KBM-7 (cell line): ENCODE measurements at places on chromosomes 11 and 22.

DNA sequence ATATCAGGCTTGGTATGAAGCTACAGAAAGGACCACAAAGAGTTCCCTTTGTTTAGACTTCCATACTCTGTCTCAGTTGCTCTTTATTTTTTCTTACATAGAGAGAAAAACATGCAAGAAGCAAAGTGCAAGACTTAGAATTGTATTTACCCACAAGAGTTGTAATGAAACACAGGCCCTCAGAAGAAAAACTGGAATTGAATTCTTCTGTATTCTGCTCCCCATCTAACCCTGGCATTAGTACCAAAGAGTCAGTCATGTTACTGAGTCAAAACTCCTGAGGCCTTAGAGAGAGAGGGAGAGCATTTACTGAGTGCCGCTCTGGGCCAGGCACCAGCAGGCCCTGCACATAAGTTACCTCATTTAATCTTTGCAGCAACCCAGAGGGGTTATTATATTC is 43.9 kb upstream of the DLAT start:
- no peak for DNase-seq

- DNase-seq = no peak
Observed at GRCh38 chr22:49308300-49308699, 519.4 kb downstream of the BRD1 start.

- DNase-seq = no peak
Observed at GRCh38 chr11:66975405-66976027, 412 bp downstream of the C11orf86 start.

DNA sequence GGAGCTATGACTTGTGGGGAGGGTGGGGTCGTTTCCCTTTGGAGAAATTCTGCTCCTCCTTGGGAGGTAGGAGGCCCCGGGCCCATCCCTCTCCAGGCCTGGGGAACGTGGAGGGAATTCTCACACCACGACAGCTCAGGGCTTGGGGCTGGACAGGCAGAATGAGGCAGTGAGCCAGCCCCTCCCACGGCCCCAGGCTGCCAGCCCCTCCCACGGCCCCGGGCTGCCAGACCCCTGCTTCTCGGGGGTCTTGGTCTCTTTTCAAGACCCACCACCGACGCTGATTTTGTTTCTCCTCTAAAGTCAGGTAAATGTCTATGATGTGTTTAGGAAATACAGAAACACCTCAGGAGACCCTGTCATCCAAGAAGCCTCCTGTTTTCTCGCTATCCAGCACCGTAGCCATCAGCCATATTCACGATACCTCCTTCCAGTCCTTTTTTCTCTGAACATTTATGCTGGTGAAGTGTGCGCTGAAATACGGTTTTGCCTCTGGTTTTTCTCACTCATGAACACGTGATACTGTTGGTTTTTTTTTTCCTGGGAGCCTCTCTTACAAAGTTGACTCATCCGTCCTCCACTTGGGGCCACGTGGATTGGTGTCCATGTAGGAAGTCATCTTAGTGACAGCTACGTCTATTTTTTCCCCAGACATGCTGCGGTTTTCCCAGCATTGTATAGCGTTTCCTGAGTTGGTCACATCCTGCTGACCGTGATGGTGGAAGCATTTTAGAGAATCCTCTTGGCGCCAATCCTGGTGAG is 1219.6 kb downstream of the BRD1 start:
- no peak for DNase-seq

DNA sequence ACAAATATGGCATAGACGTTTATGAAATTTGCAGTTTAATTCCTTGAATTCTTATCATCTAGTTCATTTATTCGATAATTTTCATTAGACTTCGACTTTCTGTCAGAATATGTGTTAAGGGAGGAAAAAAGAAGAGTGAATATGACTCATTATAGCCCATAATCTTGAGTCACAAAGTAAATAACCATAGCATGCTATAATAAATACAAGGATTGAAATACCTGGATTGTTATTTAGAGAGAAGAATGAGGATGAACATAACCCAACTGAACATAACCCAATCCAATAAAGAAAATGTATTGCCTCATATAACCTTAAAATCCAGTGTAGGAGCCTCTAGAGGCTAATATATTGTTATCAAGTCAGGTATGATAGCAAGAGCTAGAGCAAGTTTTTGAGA is 1858.3 kb upstream of the RAG2 start:
- DNase-seq = no peak

DNA sequence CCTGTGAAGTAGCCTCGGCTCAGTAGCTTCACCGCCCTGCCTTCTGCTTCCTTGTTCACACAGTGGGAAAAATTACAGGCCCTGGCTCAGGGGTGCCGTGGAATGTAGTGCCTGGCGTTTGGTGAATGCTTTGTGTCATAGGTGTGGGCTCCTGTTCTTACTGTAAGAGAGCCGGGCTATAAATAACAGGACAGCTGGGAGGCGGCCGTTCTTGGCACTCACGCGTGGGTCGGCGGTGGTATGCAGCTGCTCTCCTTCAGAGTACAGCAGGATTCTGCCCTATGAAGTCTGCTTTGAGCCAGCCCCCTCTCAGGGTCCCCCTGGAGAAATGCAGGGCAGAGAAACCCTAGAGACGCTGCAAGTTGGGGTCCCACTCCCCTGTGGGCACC is 84.2 kb downstream of the CTTN start:
- DNase-seq = no peak

DNA sequence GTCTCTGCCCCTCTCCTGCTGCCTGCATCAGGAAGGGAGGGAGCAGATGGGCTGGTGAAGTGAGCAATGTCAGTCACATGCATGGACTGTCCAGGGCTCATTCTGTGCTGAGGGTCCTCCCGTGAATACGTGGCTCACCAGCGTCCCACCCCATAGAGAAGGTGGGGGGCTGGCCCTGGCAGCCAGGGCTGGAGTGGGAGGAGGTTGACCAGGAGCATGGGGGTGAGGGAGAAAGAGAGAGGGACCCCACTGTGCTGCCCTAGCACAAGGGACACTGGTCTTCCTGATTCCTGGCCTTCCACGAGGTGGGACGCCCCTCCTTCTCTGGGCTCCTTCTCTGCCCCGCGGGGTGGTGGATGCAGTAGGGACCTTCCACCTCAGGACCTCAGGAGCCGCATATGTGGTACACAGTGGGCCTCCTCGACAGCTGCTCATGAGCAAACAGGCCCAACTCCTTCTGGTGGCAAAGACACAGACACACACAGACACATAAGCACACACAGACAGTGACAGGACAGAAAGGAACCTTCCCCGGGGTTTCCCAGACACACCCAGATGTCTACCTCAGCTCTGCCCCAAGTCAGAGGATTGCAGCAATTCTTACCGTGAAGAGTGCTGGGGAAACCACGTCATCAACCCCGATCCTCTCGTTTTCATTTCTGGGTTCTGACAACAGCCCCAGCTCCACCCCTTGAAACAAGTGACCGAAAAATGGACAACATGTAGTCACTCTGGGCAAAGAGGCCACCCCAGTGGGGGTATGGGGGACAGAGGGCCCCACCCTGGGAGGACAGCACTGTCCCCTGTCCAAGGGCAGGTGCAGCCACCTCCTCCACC is 3.6 kb upstream of the APOBEC3A start:
- DNase-seq = no peak

GRCh38 chr11:114832532-114833125 is 154.3 kb downstream of the NXPE2 start:
- DNase-seq = no peak

- no peak for DNase-seq
Observed at GRCh38 chr11:68031144-68031464, 623 bp downstream of the NDUFS8 start.

DNA sequence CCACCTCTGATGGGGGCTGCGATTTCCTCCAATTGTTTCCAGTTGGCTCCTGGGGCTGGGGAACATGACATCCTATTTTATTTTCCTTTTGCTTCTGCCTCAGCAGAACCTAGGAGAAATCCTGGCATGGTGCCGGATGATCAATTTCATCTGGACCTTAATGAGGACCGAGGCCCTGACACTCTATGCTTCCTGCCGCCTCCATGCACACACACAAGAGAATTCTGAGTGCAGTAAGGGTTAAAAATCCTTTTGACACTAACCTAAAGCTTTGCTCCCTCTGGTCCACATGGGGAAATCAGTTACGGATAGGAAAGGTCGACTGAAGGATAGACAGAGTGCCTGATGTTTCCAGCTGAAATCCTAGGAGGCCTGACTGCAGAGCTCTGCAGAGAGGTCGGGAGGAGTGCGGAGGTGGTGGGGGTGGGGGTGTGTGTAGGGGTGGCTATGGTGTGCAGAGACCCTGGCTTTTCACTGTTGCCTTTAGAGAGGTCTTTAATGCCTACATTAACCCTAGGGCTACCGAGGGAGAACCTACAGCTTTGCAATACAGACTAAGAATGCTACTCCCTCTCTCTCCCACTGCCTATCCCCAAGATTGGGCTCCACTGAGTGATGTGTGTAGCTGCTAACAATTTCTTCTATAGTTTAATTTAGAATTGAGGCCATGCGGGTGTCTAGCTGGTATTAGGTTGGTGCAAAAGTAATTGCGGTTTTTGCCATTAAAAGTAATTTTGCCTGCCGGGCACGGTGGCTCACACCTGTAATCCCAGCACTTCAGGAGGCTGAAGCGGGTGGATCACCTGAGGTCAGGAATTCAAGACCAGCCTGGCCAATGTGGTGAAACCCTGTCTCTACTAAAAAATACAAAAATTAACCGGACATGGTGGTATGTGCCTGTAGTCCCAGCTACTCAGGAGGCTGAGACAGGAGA is 53.6 kb upstream of the INCENP start:
- no peak for DNase-seq

DNA sequence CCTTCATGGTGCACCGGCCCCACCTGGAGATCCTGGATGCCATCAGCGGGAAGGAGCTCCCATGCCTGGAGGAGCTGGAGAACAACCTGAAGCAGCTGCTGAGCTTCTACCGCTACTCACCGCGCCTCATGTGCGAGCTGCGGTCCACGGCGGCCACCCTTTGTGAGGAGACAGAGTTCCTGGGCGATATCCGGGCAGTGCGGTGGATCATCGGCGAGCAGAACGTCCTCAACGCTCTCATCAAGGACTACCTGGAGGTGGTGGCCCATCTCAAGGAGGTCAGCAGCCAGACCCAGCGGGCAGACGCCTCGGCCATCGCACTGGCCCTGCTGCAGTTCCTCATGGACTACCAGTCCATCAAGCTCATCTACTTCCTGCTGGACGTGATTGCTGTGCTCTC is 59.2 kb downstream of the SYT13 start:
- no peak for DNase-seq

GRCh38 chr11:2093575-2094353 is 45.4 kb downstream of the IGF2 start:
- DNase-seq = no peak

- no peak for DNase-seq
Observed at GRCh38 chr11:60766547-60766946, 9.9 kb downstream of the MS4A15 start.

DNA sequence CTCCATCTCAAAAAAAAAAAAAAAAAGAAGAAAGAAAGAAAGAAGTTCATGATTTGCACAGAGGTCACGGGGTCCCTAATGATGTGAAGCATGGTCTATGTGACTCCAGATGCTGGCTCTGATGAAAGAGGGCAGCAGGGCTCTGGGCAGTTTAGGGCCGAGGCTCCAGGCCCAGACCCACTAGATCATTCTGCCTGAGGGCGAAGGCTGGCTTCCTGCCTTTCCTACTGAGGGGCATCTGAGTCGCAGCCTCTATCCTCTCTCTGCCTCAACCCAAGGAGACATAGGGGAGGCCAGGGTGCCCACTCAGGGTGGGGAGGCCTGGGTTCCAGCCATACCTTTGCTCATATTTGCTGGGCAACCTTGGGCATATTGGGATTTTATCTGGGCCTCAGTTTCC is 4.8 kb downstream of the SLC35E4 start:
- DNase-seq = no peak

- DNase-seq = no peak
Observed at GRCh38 chr22:37626144-37626543, 13.3 kb upstream of the SH3BP1 start.

- no peak for DNase-seq
Observed at GRCh38 chr11:45754741-45755140, 50.2 kb upstream of the SLC35C1 start.

DNA sequence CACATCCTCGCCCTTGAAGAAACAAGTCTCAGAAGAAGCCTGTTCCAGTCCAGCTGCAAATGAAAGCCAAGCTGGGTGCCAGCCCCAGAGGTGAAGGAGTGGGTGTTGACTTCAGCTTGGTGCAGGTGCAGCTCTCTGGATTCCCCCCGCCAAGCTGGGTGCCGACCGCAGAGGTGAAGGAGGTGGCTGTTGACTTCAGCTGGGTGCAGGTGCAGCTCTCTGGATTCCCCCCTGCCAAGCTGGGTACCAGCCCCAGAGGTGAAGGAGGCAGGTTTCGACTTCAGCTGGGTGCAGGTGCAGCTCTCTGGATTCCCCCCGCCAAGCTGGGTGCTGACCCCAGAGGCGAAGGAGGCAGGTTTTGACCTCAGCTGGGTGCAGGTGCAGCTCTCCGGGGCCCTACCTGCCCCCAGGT is 1234.0 kb downstream of the TBC1D22A start:
- DNase-seq = no peak

DNA sequence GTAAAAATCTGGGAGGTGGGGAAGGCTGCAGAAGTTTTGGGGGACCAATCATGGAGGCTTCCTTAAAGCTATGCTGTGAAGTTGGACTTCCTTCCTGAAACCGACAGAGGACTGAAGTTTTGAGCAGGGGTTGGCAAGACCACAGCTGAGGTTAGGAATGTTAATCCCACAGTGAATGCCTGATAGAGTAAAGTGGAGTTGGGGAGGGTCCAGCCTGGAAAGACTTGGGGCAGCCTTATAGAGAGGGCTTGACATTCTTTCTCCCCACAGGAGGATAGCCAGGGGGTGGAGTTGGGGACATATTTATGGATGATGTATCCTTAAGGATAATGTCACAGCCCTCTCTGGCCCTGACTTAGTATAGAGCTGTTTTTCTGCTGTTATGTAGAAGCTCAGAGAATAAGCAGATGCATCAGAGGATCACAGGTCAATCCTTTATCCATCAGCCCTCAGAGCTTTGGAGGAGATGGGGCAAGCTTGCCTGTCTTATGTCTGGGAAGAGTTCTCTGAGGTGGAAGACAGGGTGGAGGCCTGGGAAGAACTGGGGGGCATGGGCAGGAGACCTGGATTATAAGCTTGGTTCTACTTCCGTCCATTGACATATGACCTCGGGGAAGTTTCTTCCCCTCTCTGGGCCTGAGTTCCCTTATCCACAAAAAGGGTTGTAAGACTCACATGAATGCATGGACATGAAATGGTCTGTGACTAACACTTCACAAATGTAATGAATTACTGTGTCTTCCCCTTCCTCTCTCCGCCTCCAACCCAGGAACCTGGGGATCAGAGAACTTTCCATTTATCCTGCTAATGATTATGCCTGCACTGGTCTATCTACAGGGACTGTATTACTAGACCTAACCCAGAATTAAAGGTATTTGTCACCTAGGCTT is 317.8 kb downstream of the MIAT start:
- no peak for DNase-seq

GRCh38 chr11:102319544-102319943 is 2.3 kb downstream of the BIRC3 start:
- DNase-seq = no peak

- no peak for DNase-seq
Observed at GRCh38 chr11:70709596-70709995, 311.3 kb downstream of the CTTN start.

- no peak for DNase-seq
Observed at GRCh38 chr11:17012712-17013547, 1.3 kb downstream of the PLEKHA7 start.

GRCh38 chr11:55707029-55707428 is 45.0 kb downstream of the OR4C6 start:
- DNase-seq = peak; percentile 70

- peak; percentile 25 for DNase-seq
Observed at GRCh38 chr22:22823131-22823810, 64.3 kb upstream of the IGLL5 start.

- DNase-seq = no peak
Observed at GRCh38 chr11:119755356-119756071, 26.5 kb upstream of the NECTIN1 start.

GRCh38 chr22:44102121-44102520 is 78.0 kb downstream of the PARVB start:
- DNase-seq = no peak
